ENCODE measurements at places on chromosomes 7 and 10.

DNA sequence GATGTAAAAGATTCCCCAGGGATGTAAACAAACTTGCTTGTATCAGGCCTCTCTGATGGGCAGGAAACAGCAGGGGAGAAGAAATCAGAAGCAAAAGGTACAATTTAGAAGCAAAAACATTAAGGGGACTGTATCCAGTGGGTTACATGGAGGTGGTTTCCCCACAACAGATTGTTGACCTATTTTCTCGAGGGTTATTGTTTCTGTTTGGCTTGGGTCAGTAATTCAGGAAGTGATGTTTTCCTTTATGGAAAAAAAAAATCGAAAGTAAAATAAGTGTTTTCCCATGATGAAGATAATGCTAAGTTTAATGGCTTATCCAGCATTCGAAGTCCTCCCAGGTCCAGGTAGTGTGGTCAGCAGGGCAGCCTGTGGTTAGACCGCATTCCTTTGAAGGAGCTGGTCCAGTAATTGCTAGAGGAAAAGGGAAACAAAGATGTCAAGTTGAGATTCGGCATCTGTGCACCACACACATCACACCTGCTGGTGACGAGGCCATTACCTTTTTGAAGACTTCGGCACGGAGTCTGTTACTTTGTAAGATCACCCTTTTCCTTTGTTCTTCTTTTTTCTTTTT is 37.3 kb upstream of the ADAM12 start:
- DNase-seq, result no peak

DNA sequence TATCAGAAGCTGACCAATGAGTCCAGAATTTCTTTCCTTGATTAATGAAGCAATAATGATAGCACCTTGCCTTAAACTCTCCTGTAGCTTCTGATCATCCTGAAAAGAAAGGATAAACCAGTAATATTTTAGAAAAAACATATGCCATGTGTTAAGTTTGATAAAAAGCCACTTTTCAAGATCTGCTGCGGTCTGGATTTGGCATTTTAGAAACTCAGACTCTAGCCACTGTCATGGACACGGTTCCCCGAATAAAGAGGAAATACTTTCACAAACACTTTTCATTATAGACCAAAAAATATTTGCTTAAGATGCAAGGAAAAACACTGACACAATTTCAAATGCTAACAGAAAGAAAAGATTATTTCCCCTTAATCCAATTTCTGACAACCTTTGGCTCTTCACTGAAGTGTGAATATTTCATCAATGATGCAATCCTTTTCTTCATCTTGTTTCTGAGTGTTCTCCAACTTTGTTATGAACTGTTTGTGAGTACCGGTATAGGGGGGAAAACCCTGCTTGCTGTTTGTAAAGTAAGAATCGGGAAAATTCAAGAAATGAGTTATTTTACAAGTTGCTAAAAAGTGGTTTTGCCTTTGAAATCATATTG is 329.5 kb downstream of the CRPPA start:
- no peak for DNase-seq

- no peak for DNase-seq
Measured at GRCh38 chr10:69088801-69089501, 1.0 kb downstream of the SRGN start.

- no peak for DNase-seq
Measured at GRCh38 chr7:137547485-137547884, 204.0 kb upstream of the PTN start.

DNA sequence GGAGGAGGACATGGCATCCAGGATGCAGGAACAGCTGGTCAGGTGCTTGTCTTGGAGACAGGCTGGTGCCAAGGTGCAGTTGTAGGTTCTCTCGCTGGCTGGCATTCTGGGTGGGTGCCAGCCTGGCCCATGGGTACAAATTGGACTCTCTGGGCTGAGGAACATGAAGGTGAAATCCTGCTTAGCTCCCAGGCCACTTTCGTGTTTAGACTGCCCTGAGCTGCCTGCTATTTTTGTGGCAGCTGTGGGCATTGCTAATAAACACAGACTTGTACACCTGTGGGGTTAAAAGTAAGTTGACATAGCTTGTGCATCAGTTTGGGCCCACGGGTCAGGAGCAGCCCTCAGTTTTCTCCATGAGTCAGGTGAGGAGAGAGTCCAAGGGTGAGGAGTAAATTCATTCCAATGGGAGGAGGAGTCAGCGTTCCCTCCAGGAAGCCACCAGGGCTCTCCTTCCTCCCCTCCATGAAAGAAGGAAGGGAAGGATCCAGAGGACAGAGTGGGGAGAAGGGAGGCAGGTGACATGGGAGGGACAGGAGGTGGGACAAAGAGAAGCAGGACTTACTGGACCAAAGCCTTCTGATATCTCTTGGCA is 380.0 kb downstream of the GLRX3 start:
- no peak for DNase-seq

DNA sequence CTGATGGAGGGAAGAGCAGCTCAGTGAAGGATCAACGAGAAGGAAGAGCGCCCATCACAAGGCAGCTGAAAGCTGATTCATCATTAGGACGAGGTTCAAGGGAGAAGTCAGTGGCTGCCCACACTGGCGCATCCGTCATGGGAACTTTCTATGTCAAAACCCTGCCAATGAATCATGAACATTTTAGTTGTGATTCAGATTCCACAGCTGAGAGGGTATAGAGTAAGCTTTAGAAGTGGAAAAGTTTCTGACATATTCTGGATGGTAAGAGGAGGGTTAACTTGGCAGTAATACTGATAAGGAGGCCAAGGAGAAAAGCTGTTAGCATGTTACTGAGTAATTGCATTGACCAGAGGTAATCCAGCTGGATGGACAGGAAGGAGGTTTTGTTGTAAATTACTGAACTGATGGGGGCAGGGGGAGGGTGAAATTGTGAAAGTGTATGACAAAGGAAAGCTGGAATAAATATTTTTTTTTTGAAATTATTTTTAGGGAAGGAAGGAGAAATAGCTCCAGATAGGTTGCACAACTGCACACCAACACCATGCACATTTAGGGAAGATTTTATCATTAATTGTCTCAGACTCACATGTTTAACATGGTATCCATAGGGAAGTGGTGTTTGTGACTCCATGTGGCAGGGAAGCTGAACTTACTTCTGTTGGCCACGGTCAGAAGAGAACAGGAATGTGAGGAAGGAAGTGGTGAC is 78.3 kb upstream of the NRP1 start:
- no peak for DNase-seq

- DNase-seq, result no peak
Measured at GRCh38 chr7:150784954-150785353, 15.2 kb downstream of the TMEM176B start.

DNA sequence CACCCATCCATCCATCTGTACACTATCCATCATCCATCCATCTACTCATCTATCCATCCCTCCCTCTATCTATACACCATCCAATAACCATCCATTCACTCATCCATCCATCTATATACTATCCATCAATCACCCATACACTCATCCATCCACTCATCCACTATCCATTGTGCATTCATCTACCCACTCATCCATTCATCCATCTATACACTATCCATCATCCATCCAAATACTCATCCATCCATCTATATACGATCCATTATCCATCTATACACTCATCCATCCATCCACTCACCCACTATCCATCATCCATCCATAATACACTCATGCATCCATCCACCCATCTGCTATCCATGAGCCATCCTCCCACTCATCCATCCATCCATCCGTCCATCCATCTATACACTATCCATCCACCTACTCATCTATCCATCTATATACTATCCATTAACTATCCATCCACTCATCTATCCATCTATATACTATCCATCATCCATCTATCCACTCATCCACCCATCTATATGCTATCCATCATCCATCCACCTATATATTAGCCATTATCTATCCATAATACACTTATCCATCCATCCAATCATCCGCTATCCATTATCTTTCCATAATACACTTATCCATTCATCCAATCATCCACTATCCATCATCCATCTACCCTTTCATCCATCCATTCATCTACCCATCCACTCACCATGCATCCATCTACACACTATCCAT is 485.3 kb downstream of the DNAJB6 start:
- no peak for DNase-seq

DNA sequence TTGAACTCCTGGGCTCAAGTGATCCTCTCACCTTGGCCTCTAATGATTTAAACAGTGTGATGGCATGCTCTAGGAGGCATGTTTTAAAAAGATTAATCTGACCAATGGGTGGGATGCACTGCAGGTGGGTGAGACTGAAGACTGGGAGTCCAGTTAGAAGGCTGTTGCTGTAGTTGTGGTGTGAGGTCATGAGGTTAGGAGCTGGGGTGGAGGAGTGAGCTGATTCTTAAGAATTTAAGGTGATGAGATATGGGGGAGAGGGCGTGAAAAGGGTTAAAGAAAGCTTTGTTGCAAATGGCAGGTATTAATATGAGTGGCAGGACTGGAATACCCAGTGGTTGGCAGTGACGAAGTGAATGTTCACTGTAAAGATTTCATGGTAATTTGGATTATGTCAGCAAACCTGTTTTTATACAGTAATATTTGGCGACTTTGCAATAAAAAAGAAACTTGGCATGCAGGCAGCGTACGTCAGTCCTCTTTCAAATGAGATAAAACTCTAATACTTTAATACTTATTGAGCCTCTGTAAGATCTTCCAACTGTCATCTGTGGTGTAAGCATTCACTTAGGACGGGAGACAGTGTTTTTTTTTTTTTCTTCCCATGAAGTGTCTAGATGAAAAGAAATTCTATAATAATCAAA is 72.8 kb upstream of the MTPN start:
- DNase-seq, result no peak

DNA sequence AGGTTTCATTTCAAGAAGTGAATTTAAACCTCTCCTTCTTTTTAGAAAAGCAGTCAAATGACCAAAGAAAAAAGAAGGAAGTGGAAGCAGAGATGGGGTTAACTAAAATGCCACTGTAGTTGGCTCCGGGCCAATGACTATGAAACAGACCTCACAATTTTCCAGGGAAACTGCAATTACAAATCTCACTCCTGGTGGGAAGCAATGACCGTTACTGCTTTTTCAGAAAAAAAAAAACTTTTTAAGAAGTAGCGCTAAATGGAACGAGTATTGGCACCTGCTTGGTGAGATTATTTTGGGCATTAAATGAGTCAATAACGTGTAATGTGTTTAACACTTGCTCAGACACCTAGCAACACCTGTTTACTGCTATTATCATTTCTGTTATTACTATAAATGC is 1.2 kb downstream of the SFRP4 start:
- no peak for DNase-seq

- DNase-seq, result peak; percentile 55
Measured at GRCh38 chr7:2670720-2671391, 17.1 kb upstream of the AMZ1 start.

GRCh38 chr7:13262929-13263530 is 575.6 kb downstream of the ARL4A start:
- DNase-seq, result peak; percentile 34

- DNase-seq, result peak; percentile 31
Measured at GRCh38 chr7:74401137-74401859, 52.4 kb upstream of the GTF2IRD1 start.

GRCh38 chr7:158021836-158022235 is 565.8 kb downstream of the PTPRN2 start:
- no peak for DNase-seq

- DNase-seq, result no peak
Measured at GRCh38 chr10:127556916-127557315, 7.8 kb downstream of the NPS start.

DNA sequence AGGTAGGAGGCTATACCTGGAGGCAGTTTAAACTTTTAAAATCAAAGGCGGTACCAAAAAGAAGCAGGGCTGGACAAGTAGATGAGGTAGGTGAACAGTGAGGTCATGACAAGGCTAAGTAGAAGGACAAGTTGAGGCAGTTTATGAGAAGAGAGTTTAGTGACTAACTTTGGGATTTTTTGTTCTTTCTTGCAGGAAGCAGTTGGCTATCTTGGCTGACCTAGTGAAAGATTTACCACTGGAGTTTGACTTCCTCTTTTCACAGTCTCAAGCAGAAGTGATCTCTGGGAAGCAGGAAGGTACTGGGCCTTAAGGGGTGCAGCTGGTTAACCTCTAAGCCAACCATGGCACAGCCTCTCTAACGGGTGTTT is 26.3 kb downstream of the ENTPD7 start:
- DNase-seq, result no peak

- DNase-seq, result no peak
Measured at GRCh38 chr10:29317423-29318021, 28.7 kb downstream of the LYZL1 start.

- no peak for DNase-seq
Measured at GRCh38 chr10:34032564-34032963, 698.1 kb upstream of the NRP1 start.

- no peak for DNase-seq
Measured at GRCh38 chr7:95421847-95422444, 12.9 kb downstream of the PON2 start.

DNA sequence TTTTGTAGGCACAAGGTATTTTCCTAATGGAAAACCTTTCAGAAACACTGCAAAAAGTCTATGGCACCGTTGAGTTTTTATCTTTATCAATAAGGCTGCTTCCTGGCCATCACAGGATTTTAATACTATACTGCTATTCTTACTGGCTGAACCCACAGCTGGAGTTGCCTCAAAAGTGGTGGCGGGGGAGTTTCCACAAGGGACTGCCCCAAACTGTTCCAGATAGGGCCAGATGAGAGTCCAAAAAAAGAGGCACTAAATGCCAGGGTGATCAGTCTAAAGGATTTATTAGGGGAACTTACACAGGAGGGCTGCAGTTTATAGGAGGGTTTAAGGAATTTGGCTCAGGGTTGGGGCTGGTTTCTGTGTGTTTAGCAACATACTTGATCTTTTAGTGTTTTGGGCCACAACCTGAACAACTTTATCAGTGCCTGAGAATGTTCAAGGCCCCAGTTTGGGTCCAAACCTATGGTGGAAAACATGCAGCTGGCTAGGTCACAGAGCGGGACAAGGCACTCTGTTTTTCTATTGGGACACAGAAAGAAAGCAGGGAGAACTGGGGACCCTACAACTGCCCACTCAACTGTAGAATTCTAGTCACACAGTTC is 41.4 kb downstream of the STAM start:
- DNase-seq, result no peak

- DNase-seq, result no peak
Measured at GRCh38 chr7:123242467-123243092, 42.8 kb upstream of the SLC13A1 start.

GRCh38 chr10:89543841-89544240 is 8.4 kb upstream of the SLC16A12 start:
- DNase-seq, result no peak

GRCh38 chr7:77979219-77979618 is 180.6 kb downstream of the PHTF2 start:
- DNase-seq, result no peak

DNA sequence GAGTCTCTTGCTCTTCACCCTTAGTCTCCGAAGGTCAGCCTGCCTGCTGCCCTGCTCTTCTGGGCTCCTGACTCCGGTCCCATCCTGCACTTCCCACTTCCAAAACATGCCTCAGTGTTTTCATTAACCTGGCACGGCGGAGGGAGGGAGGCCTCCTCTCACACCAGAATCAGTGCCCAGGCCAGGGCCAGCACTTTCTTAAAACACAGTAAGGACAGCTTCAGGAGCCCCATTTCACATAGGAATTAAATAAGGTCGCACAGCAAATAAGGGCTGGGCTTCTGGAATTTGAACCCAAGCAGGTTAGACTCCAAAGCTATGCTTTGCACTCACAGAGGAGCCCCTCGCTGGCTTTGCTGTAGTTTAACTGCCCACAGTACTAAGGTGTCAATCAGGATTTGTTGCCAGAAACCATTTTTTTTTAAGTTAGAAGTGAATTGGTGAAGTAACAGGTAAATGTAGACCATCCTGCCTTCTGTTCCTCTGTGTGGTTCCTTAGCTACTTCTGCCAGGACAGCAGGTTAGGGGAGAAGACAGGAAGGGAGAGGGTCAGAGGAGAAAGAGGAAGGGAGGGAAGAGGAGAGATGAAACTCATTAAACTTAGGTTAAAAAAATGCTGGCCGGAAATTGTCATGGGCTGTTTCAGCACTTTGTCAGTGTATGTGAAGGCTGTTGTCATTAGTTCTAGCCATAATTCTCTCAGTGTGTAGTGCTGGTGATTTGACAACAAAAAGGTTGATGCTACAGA is 1.1 kb downstream of the RASSF4 start:
- DNase-seq, result no peak
